ENCODE measurements at places on chromosomes 7 and 10.

- DNase-seq = no peak
These were observed 10.9 kb upstream of the GDF2 start for GRCh38 chr10:47311193-47311931.

DNA sequence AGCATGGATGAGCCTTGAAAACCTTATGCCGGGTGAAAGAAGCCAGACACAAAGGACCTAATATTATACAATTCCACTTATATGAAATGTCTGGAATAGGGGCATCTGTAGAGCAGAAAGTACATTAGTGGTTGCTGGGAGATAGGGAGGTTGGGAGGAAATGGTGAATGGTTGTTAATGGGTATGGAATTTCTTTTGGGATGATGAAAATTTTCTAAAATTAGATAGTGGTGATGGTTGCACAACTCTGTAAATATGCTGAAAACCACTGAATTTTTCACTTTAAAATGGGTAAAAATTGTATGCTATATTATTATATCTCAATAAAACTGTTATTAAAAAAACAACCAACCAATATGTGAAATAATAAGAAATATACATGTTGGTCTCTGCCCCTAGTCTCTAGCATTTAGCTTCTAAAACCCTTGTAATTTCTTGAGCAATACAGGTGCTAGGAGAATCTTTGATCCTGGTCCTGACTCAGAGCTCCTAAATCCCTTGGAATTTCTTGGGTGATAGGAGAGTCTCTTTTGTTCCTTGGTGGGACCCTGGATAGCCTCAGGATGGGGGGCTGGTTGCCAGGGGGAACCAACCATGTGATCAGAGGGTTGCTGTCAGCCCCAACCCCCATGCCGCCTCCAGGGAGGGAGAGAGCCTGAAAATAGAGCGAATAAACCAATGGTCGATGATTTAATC is 64.0 kb downstream of the TACR2 start:
- no peak for DNase-seq

DNA sequence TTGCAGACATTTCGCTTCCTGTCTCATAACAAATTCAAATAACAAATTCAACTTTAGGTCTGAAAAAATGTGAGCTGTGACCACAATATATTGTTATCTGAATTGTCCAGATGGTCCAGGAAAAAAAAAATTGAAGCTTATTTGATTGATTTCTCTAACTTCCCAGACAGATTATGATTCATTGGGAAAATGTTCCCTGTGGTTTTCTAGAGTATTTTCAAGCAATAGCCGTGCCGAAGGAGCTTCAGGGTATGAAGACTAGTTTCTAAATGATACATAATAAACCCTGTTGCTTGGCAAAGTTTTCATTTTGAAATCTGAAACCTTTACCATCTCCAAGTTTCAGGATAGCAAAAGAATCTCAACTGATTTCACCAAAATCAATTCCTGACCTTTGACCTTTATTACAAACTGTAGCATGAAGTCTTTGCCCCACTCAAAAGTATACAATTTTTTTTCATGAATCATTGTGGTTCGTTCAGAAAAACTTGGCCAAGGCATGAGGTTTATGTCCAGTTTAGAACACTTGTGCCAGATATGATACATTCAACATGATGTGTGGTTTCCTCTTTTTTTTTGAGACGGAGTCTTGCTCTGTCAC is 109.9 kb downstream of the JCAD start:
- DNase-seq = no peak

DNA sequence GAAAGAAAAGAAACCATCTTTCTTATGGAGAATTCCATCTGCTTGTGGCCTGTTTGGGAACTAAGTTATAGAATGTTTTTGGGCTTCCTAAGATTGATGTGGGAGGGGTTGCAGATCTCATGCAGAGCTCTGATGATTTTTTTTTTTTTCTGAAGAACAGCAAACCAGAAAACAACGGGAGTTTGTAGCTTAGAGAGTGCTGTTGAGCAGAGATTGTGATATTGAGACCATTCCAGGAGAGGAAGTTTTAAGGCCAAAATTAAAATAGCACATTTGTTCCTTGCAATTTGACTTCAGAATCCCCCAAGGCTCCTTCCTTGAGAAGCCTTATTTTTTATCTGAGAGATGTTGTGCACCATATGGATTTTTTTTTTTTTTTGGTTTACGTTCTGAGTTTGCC is 159.5 kb upstream of the NRP1 start:
- no peak for DNase-seq

DNA sequence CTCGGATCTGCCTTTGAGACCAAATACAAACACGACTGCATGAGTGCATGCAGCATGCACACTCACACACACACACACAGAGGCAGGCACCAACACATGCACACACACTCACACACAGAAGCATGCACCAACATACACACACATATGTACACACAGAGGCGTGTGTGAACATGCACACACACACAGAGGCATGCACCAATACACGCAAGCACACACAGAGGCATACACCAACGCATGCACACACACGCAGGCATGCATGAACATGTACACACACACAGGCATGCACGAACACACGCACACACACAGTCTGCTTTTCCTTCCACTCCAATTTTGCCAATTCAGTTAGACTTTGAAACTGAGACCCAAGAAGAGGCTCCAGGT is 67.3 kb upstream of the COL13A1 start:
- DNase-seq = no peak

DNA sequence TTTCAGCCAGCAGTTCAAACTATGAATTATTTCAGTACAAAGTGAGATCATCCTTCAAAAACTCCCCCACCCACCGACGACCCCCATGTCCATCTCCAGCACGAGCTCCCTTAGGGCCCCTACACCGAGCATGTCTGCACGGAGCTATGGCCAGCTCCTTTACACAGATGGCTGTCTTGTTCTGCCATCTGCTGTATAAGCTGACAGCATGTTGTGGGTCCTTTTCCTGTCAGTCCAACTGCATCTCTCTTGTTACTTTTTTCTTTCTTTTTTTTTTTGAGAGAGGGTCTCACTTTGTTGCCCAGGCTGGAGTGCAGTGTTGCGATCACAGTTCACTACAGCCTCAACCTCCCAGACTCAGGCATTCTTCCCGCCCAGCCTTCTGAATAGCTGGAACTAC is 21.6 kb downstream of the NPC1L1 start:
- no peak for DNase-seq

DNA sequence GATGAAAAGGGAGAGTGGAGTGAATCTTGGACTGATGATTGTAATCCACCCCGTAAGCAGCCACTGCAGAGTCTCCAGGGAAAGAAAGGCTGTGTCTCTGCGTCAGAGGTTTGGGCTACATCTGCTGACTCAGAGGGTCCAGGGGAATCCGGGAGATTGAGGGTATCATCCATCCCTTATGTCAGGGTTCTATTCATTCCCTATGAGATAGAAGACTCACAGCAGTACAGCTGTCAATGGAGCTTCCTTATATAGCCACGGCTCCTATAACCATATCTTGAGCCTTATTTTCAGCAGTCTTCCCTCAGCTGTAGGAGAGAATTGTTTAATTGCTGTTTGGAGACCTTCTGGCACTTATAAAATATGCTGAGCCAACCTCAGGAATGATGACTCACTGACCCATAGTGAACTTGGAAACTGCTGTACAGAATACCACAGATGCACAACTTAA is 558.2 kb upstream of the PFKP start:
- DNase-seq = no peak

DNA sequence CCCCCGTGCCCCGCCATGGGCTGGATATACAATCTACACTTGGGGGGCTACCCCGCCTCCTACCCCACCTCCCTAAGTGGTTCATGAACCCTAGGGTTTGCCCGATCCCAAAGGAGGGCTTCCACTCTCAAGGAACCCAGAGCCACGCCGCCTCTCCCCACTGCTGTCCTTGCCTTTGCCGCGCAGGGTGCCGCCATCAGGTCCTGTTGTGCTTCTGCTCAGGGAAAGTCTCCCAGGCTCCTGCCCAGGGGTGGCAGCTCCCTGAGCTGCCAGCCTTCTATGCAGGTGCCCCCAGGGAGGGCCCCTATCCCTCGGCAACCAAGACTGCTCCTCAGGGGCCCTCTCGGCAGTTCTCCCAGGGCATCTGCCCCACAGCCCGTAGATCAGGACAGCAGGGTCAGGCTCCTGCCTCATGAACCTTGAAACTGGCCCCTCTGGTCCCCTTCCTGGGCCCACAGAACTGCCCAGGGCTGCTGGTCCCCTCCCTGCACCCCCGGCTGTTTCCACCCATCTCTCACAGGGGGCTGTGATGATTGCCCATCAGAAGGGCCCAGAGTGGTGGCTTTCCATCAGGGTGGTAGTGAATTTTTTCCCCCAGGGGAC is 13.0 kb upstream of the PCBD1 start:
- no peak for DNase-seq

GRCh38 chr7:137626469-137627067 is 220.2 kb downstream of the DGKI start:
- peak; percentile 82 for DNase-seq

GRCh38 chr10:89904755-89905154 is 203.4 kb downstream of the KIF20B start:
- DNase-seq = no peak

DNA sequence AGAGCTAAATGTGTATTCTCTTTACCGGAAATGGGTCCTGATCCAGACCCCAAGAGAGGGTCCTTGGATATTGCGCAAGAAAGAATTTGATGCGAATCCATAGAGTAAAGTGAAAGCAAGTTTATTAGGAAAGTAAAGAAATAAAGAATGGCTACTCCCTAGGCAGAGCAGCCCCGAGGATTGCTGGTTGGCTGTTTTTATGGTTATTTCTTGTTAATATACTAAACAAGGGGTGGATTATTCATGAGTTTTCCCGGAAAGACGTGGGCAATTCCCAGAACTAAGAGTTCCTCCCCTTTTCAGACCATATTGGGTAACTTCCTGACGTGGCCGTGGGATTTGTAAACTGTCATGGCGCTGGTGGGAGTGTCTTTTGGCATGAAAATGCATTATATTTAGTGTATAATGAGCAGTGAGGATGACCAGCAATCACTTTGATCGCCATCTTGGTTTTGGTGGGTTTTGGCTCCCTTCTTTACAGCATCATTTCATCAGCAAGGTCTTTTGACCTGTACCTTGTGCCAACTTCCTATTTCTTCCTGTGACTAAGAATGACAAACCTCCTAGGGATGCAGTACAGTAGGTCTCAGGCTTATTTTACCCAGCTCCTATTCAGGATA is 60.4 kb downstream of the ARL4A start:
- DNase-seq = no peak

GRCh38 chr7:111741811-111742240 is 179.5 kb upstream of the IMMP2L start:
- DNase-seq = peak; percentile 74

GRCh38 chr10:104527013-104527412 is 114.1 kb upstream of the SORCS3 start:
- no peak for DNase-seq

DNA sequence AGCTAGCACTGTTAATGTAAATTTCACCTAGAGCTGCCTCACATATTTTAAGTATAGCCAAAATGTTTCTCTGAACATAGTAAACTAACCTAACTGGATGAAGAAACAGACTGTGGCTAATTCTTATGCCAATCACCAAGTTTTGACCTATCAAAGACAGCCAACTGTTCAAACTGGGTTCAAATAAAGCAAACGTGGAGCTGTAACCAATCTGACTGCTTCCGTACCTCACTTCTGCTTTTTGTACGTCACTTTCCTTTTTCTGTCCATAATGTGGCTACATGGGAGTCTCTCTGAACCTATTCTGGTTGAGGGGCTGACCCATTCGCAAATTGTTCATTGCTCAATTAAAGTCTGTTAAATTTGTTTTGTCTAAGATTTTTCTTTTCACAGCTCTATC is 66.3 kb upstream of the ETV1 start:
- no peak for DNase-seq

DNA sequence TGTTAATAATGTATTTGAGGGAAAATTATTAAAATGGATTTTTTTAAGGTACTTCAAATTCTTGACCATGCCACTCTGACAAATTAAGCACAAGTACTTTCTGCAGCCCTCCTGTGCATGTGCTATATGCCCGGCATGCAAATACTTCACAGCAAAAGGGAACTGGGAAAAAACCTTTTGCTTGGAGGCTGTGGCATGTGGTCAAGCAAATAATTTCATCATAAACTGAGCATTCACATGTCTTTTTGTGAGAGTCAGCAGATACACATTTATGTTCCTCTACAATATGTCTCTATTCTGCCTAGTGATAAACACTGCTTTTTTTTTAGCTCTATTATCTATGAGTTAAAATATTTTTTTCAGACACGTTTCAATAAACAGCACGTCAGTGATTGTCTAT is 53.7 kb upstream of the SEMA3A start:
- no peak for DNase-seq

- DNase-seq = no peak
These were observed 71.5 kb upstream of the LRRC17 start for GRCh38 chr7:102841290-102841689.

GRCh38 chr7:31488562-31489203 is 25.2 kb upstream of the ITPRID1 start:
- DNase-seq = peak; percentile 63

DNA sequence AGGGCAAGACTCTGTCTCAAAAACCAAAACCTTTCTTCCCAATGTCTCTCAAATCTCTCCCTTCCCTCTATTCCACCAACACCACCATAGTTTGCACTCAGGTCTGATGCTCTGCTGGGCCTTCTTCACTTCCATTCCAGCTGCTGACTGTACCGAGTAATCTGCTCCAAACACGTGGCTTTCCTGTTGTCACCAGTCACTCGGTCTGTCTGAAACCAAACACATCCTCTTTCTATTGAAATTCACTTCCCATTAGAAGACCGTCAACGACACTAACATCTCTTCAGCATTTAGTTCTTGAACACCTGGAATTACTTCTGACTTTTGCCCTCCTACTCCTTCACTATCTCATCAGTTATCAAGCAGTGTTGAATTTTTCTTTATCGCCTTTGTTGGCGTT is 4.7 kb upstream of the NRF1 start:
- peak; percentile 17 for DNase-seq

DNA sequence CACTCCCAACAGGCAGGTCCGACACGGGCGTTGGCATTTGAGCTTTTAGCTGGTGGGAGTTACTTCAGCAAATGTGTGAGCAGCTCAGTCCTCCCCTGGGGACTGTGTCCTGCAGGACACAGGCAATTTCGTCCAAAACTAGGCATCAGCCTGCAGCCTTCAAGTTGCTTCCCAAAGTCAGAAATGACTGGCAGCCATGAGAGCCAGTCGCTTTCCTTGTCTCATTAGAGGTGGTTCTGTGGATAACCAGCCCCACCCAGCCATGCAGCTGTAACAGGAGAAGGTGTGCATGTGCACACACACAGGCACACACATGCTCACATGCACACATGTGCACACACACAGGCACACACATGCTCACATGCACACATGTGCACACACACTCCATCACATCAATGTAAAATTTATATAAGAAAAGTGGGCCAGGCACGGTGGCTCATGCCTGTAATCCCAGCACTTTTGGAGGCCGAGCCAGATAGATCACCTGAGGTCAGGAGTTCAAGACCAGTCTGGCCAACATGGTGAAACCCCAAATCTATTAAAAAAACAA is 138.8 kb upstream of the TCERG1L start:
- no peak for DNase-seq

- no peak for DNase-seq
These were observed 604.5 kb downstream of the INHBA start for GRCh38 chr7:41098402-41098801.

- DNase-seq = no peak
These were observed 23.0 kb downstream of the DIP2C start for GRCh38 chr10:666237-667012.

GRCh38 chr7:51328351-51328801 is 11.8 kb upstream of the COBL start:
- no peak for DNase-seq

- DNase-seq = no peak
These were observed 23.9 kb downstream of the ST7 start for GRCh38 chr7:116977172-116977571.
